ENCODE measurements at places on chromosomes 2 and 18.

DNA sequence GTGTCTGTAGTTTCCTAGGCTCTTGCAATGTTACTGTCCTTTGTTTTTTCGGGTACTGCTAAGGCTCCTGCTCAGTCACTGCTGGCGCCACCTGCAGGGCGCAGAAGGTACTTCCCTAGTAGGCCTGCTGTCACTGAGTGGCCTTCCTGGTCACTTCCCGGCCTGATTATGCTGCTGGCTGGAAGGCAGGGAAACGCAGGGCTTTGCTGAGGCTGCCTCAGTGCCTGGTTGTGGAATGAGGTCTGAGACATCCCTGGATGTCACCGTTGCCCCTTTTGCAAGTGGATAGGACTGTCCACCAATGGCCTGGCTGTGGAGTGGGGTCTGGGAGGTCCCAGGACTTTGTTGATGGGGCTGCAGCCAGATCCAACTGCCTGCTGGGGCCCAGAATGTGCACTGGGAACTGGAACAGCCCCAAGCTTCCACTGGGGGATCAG, 13.1 kb downstream of the DAW1 start:
- DNase-seq, result peak; percentile 67

DNA sequence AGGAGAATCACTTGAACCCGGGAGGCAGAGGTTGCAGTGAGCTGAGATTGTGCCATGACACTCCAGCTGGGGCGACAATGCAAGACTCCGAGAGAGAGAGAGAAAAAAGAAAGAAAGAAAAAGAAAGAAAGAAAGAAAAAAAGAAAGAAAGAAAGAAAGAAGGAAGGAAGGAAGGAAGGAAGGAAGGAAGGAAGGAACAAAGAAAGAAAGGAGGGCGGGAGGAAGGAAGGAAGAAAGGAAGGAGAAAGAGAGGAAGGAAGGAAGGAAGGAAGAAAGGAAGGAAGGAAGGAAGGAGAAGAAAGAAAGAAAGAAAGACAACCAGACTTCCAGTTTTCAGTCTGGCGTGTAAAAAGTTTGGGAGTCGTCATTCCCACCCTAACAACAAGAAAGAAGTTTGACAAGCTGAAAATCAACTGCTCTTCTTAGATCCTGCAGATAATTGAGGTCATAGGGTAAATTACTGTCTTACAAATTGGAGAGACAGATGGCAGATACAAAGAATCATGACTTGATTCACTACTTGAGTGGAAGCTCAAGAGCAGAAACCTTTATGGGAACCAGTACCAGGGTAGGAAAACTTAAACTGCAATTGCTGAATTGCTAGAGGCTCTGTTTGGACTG, 15.1 kb upstream of the CYP27C1 start:
- no peak for DNase-seq

DNA sequence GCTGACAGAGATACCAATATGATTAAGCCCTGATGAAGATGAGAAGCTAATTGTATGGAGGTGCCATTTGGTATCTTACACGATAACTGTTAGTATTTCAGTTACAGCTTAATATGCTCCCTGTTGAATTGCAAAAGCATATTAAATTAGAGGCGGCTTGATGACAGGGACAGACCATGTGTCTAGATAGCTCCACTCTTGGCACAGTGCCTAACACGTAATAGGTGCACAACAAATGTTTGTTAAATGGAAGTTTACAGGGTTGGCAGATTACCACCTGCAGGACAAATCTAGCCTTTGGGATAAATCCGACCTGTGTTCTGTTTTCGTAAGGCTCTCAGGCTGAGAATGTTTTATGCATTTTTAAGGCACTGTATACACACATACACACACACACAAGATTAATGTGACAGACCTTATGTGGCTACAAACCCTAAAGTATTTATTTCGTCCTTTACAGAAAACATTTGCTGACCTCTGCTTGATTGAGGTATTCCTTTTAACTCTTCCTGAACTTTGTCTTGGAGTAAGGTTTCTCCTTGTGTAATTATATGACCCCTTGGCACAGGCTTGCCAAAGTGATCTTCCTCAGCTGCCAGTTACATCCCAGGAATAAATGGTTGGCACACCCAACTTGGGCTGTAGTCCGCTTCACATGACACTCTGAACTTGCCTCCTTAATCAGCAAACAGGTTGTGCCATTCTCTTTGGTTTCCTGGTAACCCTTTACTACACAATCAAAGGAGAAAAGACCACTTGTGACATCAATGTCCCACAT, 348.9 kb downstream of the HRH4 start:
- DNase-seq, result no peak

- DNase-seq, result no peak
Measured at GRCh38 chr2:210961249-210961648, 404.9 kb downstream of the CPS1 start.

DNA sequence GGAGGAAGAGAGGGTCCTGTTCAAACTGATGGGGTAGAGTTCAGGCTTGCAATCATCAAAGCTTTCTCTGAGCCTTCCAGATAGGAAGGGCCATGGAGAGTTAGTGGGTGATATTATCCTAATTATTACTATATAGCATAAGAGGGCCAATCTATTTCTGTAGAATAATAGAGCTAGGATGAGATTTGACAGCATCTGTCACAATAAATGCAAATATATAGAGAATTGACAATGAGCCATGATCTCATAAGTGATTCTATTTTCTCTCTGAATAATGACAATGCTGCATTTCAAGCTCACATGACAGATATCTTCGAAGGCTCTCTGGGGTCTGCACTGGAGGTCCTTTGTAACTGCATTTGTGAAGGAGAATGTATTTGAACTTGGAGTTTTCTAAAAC, 521.9 kb upstream of the CELF4 start:
- no peak for DNase-seq

GRCh38 chr2:227871375-227871791, at the start of gene DAW1:
DAW1 (plus strand) TSS chr2:227871631; CDS start chr2:227871690, 59 bp downstream.
- peak; percentile 49 for DNase-seq

Measured in activated CD4-positive, alpha-beta T cell treated with anti-CD3 and anti-CD28 coated beads, Interleukin-2, Interleukin-4, amounts not matched to agents 100 ng/mL and 50 ng/mL, durations not matched to agents 16 hours and 8 hours (primary cell).